ENCODE measurements at places on chromosomes 13 and 19.

GRCh38 chr19:41424335-41425173 lies 2.6 kb downstream of the B3GNT8 start:
- no peak for DNase-seq

- no peak for DNase-seq
Measured at GRCh38 chr19:8149261-8150094, at the start of gene FBN3. Gene FBN3, minus strand, starts transcription at chr19:8149592. Its CDS starts 2,112 bp downstream, at chr19:8147480.

GRCh38 chr19:53037101-53038097 lies 7.1 kb upstream of the ERVV-2 start:
- DNase-seq, result no peak

GRCh38 chr13:26831336-26831908 lies 70.8 kb upstream of the GPR12 start:
- no peak for DNase-seq

DNA sequence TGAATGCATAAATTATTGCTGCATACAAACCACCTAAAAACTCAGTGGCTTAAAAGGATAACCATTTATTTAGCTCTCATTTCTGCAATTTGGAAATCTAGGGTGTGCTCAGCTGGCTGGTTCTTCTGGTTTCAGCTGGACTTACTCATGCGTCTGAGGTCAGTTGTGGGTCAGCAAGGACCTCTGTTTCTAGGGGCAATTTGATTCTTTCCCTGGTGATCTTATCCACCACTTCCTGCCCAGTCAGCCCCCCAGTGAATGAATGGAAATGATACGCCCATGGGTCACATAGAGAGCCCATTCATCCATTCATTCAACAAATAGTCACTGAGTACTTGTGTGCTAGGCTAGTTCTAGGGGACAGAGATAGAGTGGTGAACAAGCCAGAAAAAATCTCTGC lies 9.9 kb downstream of the FXYD5 start:
- no peak for DNase-seq

DNA sequence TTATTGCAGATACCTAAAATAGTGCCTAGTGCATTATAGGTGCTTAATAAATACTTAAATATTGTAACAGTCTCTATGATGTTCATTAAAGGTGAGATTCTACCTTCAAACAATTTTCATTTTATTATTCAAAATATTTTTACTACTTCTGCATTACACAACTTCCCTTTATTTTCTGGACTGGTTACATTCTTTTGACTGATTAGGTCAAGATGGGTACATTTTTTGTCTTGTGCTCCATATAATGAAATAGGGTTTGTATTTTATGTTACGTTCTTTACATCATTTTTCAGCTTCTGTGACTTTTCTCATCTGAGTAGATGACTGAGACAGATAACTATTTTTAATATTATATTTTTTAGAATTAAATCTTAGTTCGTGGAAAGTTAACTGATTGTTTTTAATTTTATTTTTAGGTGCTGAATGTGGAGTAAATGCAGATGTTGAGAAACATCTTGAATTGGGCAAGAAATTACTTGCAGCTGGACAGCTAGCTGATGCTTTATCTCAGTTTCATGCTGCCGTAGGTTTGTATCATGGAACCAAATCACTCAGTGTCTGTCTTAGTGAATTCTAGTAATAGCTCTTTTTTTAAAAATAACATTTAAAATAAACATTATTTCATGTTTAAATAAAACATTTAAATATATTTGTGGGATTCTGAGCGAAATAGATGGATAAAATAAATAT lies 32.0 kb downstream of the DNAJC3 start:
- no peak for DNase-seq

DNA sequence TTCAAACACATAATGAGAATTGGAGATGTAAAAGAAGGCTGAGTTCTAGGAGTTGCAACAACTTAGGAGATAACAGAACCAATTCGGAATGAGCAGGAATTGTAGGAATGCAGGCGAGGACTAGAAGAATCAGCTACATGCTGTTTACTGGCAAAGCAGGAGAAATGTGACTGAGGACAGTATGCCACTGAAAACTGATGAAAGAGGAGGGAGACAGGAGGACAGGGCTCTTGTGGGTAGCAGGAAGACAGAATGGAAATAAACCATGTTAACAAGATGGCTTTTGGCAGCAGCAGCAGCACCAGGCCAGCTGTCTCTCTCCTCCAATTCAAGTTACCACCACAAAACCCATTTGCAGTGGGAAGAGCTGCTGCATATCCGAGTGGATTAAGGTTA lies 91.0 kb upstream of the SLC15A1 start:
- DNase-seq, result no peak

DNA sequence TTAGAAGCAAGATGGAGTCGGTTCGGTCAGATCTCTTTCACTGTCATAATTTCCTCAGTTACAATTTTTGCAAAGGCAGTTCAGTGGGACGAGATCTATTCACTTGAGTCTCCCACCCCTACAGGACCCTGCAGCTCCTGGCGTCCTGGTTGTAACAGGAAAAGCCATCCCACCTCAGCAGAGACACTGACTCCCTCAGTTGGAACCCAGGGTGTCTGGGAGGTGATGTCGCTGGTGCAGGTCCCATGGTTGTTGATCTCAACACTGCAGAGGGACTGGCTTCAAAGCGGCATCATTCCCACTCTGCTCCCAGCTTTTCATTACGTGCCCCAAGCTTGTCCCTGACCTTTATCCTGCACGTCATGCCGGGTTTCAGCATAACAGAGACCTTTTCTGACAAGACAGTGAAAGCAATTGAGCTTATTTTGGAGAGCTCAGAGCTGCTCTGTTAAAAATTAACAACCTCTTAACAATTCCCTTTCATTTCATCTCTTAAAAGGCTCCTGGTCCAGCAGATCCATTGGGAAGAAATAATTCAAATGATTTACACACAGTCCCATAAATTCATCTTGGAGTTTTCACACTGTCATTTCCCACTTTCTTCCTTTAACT lies 17.6 kb upstream of the COG3 start:
- DNase-seq, result no peak

DNA sequence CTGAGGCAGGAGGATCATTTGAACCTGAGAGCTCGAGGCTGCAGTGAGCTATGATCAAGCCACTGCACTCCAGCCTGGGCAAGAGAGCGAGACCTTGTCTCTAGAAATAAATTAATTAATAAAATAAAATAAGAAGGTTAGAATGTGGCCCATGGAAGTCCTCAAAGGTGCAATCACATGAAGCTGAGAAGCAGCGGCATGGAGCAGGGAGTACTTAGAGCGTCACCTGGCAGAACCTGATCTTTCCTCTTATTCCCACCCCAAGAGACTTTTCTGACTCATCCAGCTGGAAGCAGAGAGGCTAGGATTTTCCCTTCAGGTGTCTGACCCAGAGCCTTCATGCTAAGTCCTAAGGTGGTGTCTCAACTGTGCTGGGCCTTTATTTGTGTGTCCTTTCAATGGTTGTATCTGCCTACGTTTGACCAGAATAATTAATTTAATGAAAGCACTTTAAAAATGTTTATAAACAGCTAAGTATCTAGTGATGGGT lies 8.9 kb upstream of the MRPS31 start:
- no peak for DNase-seq

DNA sequence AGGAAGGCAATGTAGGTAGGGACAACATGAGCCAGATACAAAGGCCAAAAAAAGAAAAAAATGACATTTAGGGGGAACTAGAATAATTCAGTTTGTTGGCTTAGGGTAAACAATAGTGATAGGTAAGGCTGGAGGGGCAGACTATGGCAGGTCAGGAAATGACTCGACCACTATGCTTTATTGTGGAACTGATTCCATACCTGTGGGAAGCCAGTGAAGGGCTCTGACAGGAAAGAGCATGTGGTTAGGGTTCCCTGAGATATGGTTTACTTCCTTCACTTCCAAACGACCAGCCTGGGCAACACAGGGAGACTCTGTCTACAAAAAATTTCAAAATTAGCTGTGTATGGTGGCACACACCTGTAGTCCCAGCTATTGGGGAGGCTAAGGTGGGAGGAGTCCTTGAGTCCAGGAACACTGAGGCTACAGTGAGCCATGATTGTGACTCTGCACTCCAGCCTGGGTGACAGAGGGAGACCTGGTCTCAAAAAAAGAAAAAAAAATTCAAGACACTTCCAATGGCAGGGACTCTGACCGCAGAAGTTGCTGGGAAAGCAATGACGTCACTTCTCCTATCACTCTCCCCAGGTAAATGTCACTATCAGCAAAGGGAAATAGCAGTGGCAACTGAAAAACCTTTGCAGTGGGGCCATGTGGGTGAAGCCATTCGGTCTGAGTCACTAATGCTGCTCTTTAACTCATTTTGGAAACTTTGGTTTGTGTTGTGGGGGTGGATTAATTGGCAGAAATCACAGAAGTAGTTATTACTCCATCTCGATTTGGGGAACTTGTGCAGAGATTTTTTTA lies 192.8 kb upstream of the TSC22D1 start:
- DNase-seq, result no peak

- DNase-seq, result no peak
Measured at GRCh38 chr13:26962671-26963070, 202.1 kb upstream of the GPR12 start.

DNA sequence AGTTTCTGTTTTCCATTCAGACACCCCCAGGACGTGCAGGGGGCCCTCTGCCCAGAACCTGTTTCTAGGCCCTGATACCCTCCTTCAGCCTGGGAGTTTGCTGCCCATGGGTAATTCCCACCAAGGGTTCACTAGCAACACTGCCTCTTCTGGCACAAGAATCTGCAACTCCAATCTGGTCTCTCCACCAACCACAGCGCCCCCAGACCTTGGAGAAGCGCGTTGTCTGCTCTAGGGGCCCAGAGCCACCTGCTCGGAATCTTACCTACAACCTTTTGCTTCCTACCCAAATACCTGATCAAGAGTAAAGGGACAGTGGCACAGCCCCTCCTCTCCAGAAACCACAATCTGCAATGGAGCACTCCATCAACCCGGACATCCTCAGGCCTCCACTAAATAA lies 763 bp downstream of the ZNF180 start:
- DNase-seq, result no peak

- DNase-seq, result no peak
Measured at GRCh38 chr13:72959643-72960042, 99.2 kb upstream of the KLF5 start.

GRCh38 chr13:111629926-111630325 lies 309.5 kb downstream of the TEX29 start:
- no peak for DNase-seq

DNA sequence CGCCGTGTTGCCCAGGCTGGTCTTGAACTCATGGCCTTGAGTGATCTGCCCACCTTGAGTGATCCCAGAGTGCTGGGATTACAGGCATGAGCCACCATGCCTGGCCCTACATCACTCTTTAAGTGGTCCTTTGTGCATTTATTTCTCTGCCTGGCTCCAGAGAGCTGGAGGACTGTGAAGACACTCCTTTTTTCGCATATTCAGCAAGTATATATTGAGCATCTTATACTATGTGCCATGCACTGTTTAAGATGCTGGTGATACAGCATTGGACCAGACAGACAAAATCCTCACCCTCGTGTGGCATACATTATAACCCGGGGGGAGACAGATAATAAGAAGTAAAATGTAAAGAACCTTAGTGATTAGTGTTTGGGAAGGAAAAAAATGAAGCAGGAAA lies 66.8 kb upstream of the NPAS1 start:
- DNase-seq, result no peak

DNA sequence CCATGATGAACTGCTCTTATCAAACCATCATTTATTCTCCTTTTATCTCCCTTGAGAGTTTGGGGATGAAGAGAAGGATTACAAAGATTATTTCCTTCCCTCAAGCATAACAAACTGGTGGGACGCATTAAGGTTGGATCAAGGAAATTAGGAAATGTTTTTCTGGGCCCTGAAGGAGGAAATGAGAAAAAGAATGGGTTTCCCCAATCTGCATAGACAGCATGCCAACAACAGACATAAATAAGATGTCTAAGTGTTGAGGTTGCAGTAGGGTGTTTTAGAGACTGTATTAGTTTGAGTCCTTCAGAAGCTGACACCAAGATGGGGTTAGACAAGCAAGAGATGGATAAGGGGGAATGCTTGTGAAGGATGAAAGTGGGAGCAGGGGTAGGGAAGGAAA lies 7.3 kb downstream of the EPSTI1 start:
- no peak for DNase-seq

DNA sequence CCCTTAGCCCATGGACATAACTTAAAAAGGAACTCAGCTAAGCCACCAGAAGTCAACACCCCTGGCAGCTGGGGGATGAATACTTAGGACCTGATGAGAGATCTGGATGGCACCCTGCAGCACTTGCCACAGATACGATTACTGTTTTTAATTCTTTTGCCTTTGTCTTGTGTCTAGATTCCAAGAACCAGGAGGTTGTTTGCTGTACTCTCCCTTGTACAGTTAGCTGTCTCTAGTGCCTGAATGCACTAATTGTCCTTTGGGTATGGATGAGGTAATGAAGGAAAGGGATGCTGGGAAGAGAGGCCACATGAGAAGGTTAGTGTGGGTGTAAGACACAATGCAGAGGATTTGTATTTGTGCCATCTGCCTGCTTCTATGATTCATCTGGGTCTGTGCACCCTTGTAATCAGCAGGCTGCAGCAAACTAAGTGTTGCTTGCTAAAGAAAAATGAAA lies 385.8 kb downstream of the KCNRG start:
- DNase-seq, result no peak

- no peak for DNase-seq
Measured at GRCh38 chr13:35475212-35475959, 1.1 kb downstream of the MAB21L1 start.

- no peak for DNase-seq
Measured at GRCh38 chr19:49831592-49831991, 13.5 kb downstream of the MED25 start.

GRCh38 chr19:38907227-38907626 lies 4.8 kb downstream of the CCER2 start:
- DNase-seq, result no peak

DNA sequence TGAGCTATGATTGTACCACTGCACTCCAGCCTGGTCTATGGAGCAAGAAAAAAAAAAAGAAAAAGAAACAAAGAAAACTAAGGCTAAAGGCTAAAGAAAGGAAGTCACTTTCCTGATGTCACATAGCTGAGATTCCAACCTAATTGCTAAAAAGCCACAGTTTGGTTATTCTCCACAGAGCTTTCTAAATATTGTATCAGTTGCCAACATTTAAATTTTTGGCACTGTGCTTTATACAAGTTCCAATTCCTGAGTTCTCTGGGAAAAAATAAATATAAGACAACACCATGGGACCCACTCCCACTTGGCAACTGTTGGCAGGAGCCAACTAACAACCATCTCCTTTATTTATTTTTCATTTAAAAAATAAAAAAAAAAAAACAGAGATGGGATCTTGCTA lies 11.2 kb upstream of the LYPD3 start:
- DNase-seq, result no peak
